GM23248 (cell line): ENCODE measurements at places on chromosomes 6 and 20. TPM values are rescaled to one million over a fixed set of nuclear protein-coding genes. Genes with fewer than 3 reads are reported as not detected.

GRCh38 chr6:73121421-73121993, 103.8 kb downstream of the KHDC1L start:
- peak; percentile 66 for DNase-seq
- no peaks in the 10 kb centered on the region for H3K27me3 ChIP-seq
- H3K27ac ChIP-seq, result no peak overlapping the region
- no peak overlapping the region for H3K4me3 ChIP-seq
- peaks cover 6% of the 10 kb centered on the region; the same call in 1 of the 2 replicates for H3K4me1 ChIP-seq

DNA sequence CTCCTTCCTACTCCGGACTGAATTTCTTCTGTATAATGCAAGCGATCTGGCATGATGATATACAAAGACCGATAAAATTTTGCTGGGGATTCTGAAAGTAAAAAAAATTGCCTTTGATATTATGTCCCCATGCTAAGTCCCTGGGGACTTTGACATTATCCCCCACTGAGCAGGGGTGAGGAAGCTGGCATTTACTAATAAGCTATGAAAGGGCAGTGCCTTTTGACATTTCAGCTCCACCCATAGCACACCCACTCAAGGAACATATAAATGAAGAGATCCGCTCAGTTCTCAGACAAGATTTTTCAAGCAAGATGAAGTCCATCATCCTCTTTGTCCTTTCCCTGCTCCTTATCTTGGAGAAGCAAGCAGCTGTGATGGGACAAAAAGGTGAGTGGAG, at the start of gene SEMG2:
SEMG2 (plus strand) TSS at position 298 of the 400 bp plus-strand sequence; CDS start at position 315, 17 bp downstream.
- no peak within 1 kb of the TSS for H3K27ac ChIP-seq
- peaks cover 13% of the 10 kb centered on the region; the same call in 1 of the 2 replicates for H3K27me3 ChIP-seq
- no peak for DNase-seq

DNA sequence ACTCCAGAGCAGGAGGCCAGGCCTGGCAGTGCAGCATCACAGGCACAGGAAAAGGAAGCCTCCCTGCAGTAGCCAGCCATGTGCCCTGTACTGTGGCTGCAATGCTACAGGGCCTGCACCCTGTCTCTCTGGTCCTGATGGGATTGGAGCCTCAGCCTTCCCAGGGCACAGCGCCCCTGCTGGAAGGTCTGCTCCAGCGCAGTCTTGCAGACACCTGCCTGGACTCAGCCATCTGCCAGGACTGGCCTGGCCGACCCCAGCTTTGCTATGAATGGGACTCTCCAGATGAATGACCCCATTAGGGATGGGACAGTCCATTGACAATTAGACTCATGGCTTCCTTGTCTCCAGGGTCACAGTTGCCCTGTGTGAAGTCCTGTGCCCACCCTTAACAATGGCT, 251.6 kb downstream of the ERMARD start:
- no peak for DNase-seq
- H3K27ac ChIP-seq, result no peak overlapping the region
- H3K36me3 ChIP-seq, result no peaks in the 10 kb centered on the region
- H3K27me3 ChIP-seq, result no peaks in the 10 kb centered on the region; the same call in 1 of the 2 replicates
- no peak overlapping the region for H3K4me3 ChIP-seq
- H3K4me1 ChIP-seq, result no peaks in the 10 kb centered on the region

- DNase-seq, result no peak
- no peak overlapping the region for H3K4me3 ChIP-seq
- no peaks in the 10 kb centered on the region for H3K36me3 ChIP-seq
These were observed 136.7 kb upstream of the RNF217 start for GRCh38 chr6:124825564-124825963.

DNA sequence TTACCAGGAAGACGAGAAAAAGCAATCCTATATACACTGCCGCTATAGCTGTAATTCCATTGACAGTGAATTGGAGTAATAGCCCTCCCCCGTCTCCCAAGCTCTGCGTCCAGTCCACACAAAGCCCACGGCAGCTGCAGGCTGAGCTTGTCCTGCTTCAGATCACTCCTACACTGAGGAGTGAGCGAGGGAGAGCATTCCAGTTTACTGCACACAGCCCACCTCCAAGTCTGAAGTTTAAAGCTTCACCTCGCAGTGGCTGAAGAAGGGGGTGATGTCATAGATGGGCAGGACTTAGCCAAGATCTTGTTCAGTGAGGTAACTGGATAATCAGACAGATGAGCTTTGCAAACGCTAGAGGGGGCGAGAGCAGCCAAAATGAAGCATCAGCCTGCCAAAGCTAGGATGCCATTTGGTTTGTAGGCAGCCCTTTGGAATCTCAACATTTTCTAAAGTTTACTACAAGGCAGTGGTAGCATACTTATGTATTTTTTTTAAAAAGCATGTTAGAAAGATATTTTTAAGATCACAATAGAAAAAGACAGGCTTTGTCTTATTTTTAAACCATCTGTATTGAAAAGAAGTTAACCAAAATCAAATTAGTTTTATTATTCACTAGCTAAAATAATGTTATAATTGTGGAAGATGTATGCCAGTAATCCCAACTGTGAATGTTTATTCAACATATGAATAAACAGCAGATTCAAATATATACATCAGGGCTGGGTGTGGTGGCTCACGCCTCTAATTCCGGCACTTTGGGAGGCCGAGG, at the start of gene FLRT3:
FLRT3 (minus strand) TSS at position 213 of the 772 bp plus-strand sequence. CDS start 10,106 bp downstream, outside the sequence.
- H3K27ac ChIP-seq, result peak within 1 kb of the TSS; percentile 74
- H3K4me3 ChIP-seq, result peak within 1 kb of the TSS; percentile 97
- no peaks in the 10 kb centered on the region for H3K27me3 ChIP-seq
- H3K4me1 ChIP-seq, result peaks cover 15% of the 10 kb centered on the region
- H3K36me3 ChIP-seq, result no peaks in the 10 kb centered on the region
- DNase-seq, result peak; percentile 96

DNA sequence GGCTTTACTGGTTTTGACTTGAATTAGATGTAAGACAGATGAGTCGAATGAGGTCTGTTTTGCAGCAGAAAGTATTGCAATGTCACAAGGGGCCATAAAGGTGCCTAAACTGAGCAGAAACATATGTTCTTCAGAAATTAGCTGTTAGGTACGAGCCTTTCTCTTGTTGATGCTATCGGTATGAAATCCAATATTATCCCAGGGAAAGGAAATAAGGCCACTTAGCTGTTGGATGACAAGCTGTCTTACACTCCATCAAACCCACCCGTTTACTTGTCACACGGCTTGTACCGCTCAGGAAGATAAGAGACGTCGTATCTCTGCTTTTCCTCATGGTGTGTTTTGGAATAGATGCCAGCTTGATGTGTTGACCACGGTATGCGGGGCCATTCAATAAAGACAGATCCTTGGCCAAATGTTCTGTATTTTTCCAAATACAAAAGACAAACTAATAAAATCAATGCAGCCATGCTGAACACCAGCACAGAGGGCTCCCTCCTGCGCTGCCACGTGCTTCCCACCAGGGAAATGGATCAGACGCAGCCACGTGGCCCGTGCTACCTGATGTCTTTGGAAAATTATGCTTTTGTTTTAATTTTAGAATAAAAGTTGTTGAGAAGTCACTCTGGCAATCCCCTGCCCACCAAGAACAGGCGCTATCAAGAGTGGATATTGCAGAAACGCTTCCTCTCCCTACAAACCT, 255.9 kb upstream of the SULF2 start:
- H3K36me3 ChIP-seq, result no peaks in the 10 kb centered on the region
- no peak overlapping the region for H3K27ac ChIP-seq
- no peak overlapping the region for H3K4me3 ChIP-seq
- H3K27me3 ChIP-seq, result no peaks in the 10 kb centered on the region

DNA sequence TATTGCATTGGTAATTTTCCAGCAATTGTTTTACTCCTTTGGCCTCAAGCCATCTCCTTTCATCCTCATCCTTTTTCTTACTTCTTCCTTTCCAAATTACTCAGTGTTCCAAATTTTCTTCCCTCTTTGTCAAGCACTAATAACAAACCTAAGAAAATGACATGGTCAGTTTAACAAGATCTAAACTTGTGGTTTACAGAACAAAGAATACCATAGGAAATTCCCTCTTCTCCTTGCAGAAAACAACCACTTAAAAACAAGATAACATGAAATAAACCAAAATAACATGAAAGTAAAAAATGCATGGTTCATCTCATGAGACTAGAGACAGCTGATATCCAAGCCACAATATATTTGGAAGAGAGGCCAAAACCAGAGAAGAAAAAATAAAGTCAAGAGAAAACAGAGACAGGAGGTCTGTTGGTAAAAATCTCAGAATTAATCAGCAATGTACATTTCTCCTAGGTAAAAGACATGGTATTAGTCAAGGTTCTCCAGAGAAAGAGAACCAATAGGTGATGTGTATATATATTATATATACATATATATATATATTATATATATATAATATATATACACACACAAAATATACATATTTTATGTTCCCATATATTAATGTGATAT, 51.0 kb upstream of the SENP6 start:
- no peaks in the 10 kb centered on the region for H3K36me3 ChIP-seq
- no peak for DNase-seq
- H3K27me3 ChIP-seq, result no peaks in the 10 kb centered on the region
- H3K27ac ChIP-seq, result no peak overlapping the region

Gene TMEM151B
- total RNA-seq, result not detected in 2 replicates

Gene FAM83C
- total RNA-seq, result not detected in 2 replicates

Gene TAAR1
- not detected in 2 replicates for total RNA-seq

Gene KIF25
- not detected in 2 replicates for total RNA-seq
